ENCODE measurements at places on chromosomes 7 and 10.

DNA sequence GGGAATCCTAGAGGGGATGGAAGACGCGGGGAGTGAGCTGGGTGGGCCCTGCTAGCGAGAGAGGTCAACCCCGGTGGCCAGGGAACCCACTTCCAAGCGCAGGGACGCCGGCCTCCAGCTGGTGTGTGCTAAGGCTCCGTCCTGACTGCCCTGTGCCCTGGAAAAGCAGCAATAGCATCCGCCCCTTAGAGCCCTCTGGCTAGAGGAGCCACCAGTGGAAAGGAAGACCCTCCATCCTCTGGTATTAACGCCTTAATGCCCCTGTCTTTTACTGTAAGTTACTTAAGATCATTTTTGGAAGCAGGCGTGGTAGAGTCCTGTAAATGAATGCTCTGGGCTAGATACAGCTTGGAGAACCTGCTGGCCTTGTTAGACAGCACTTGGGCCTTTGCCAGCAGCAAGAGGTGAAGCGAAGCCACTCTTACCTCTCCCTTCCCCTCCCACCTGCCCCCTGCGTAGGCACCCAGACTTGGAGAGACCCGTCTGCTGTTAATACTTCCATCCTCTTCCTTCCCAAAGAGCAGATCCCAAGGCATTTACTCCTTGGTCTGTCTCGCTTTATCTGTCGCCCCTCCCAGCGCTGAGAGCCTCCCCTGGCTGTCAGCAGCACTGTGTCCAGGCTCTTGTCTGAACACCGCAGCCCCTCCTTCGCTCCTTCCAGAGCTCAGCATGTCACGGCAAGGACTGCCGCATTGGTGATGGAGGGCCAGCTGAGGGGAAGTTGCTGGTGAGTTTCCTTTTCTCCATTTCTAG lies 4.6 kb downstream of the REPIN1 start:
- no peak for DNase-seq

GRCh38 chr10:124696446-124697392 lies 47.5 kb downstream of the FAM53B start:
- no peak for DNase-seq

GRCh38 chr7:56062382-56062781 lies 1.7 kb upstream of the SUMF2 start:
- no peak for DNase-seq

GRCh38 chr7:44325811-44326241 lies 432 bp upstream of the CAMK2B start:
- no peak for DNase-seq

GRCh38 chr7:26156451-26157420 lies 4.7 kb downstream of the NFE2L3 start:
- peak; percentile 11 for DNase-seq

DNA sequence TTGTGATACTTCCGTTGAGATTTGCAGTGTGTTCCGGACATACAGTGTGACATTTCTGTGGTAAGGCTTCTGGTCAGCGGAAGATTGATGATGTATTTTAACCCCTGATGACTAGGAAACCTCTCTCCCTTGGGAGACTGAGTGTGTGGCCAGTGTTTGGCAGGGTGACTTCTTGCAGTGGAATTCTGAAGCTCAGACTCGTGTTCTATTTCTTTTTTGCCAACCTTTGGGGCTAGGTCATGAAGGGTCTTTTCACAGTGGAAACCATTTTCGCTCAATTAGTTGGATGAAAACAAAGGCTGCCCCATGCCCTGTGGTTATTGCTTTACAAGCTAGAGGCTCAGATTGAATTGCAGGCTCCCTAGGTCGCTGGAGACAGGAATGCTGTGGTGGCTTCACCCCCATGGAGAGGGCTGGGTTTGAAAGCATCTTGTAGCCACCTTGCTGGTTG lies 288.9 kb downstream of the BBS9 start:
- DNase-seq: no peak

DNA sequence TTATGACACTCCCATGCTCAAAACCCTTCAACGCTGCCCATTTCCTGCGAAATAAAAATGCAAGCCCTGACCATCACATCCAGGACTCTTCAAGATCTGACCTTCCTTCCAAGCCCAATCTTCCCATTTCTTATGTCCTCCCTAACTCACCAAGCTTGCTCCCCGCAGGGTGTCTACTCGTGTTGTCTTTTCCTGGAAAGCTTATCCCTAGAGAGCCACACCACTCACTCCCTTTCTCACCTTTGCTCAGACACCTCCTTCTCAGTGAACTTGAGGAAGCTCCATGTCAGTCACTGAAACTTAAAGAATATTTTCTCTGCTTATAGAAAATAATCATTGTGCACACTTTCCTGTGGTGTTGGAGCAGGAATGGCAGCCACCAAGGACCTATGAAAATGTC lies 54.4 kb upstream of the CACNB2 start:
- DNase-seq: no peak

GRCh38 chr10:48940958-48941357 lies 1.3 kb upstream of the LRRC18 start:
- no peak for DNase-seq

DNA sequence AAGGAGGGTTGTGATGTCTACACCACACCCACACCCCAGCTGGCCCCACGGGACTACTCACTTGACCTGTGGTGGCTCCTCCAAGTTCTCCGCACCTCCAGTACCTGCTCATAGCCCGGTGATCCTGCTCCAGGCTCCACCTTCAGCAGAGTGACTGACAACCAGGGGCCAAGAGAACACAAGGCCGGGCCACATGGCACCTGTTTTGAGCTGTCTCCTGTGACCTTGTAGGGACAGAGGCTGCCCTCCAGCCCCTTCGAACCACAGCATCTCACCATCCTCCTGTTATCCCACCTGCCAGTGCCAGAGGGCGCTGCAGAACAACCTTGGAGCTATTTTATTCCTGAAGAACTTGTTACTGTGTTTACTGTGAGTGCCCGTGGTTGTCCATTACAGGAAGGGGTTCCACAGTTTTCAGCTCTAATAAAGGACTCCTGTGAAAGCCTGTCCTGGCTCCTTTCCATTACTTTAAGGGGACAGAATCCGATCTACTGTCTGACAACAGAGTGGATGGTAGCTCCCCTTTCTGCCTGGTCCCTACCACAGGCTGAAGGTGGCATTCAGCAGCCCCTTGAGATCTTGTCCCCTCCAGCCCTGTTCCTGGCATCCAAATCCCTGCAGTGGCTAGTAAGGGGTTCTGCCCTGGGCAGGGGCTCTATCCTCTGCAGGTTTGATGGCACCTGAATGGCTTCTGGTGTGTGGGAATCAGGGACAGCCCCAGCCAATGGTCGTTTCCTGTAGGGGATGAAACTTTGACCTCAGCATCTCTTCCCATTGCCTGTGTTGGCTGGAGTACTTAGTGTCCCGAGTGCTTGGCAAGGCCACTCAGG lies 50.8 kb downstream of the C10orf120 start:
- DNase-seq: peak; percentile 30

GRCh38 chr7:100465702-100466311 lies 1.7 kb upstream of the SPACDR start:
- peak; percentile 65 for DNase-seq

- DNase-seq: no peak
Measured at GRCh38 chr10:30467651-30468338, 33.8 kb downstream of the MAP3K8 start.

DNA sequence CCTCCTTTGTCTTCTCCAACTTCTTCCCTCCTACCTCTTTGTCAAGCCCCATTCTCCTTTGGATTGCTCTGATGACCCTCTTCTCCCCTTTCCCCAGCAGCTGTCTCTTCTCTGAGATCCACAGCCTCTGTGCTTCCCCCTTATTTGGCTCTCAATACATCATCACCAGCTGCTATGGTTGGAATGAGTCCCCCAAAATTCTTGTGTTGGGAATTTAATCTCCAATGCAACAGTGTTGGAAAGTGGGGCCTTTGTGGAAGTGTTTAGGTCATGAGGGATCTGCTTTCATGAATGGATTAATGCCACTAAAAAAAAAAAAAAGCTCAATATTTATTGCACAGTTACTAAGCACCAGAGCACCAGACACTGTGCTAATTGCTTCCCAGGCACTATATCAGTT lies 39.2 kb upstream of the FRMD4A start:
- DNase-seq: no peak

DNA sequence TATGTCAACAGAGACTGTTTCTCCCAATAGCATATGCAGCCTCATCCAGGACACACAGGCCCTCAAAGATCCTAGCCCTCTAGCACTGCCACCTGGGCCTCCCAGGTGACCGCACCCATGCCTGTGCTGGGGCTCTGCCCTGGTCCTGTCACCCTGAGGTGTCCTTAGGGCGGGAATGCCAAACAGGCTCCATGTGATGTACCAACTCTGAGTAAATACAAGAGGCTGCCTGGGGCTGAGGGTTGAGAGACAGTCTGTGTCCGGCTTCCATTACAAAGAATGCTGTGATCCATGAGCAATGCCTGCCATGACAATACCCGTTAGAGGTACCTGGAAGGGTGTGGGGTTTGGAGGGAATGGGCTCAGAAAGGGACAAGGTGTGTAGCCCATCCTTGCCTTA lies 83.0 kb upstream of the KAT6B start:
- no peak for DNase-seq

GRCh38 chr7:2894118-2894940 lies 50.2 kb upstream of the GNA12 start:
- DNase-seq: no peak

DNA sequence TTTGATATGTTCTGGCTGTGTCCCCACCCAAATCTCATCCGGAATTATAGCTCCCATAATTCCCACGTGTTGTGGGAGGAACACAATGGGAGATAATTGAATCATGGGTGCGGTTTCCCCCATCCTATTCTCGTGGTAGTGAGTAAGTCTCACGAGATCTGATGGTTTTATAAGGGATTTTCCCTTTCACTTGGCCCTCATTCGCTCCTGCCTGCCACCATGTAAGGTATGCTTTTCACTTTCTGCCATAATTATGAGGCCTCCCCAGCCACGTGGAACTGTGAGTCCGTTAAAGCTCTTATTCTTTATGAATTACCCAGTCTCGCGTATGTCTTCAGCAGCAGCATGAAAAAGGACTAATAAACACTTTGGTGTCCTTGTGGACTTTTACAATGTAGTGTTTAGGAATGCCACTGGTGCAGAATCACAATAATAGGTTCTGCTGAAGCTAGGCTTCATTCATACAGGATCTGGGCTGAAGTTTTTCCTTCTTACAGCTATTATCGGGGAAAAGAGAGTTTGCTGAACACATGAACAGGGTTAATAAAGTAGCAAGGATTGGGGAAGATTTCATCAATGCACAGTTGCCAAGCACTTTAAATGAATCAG lies 74.3 kb downstream of the CPED1 start:
- DNase-seq: no peak

DNA sequence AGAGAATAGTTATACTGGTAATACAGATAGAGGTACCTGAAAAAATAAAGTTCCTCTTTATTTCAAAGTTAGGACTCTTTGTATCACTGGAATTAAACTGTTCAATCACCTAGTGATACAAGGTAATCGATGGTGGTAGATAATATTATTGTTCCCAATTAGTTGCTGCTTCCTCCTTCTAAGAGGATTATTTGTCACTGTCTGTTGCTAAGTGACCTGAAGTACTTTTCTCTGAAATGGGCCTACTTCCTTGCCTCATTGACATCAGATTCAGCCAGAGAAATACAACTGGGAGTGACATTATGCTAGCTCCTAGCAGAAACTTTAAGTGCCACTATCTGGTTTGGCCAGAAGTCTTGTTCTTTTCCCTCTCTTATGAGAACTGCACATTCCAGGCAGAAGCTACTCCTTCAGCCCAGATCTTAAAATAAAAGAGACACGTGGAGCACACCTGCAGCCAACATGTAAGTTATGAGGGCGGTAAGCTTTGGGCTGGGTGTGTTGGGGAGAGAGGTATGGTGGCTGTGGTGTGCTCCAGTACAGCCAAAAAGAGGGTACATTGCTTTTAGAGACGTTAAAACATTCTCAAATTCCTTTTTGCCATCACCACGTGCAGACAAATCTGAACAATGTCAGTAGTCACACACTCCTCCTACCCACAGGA lies 54.8 kb downstream of the MINDY3 start:
- no peak for DNase-seq

DNA sequence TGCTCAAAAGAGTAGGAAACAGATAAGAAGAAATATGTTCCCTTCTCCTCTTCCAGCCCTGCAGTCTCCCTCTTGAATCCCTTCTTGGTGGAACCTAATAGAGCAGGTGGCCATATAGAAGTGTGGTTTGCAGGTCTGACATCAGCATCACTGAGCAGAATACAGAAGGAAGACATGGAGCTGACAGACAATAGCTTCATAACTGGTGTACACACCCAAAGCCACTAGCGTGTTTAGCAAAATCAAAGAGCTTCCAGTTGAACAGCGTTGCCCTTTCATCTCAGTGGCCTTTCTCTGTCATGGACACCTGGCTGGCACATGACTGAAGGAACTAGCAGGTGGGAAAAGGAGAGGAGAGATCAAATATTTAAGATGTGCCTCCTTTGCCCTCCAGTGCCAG lies 245.5 kb downstream of the BAMBI start:
- DNase-seq: no peak

DNA sequence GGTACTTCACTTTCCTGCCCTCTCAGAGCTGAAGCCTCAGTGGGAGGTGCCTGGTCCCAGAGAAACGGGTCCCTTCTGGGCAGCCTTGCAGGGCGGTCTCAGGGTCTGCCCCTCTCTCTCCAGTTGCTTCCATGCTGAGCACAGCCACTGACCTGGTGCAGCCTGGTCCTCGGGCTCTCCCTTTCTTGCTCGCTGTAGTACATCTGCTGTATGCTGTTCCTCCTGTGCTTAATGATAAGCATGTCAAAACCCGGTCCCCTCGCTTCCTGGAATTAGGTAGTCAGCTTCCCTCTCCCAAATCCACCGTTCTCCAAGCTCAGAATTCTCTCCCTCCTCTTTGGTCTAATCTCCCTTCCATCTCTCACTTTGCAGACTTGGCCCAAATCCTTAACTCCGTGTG lies 11.0 kb upstream of the HPS1 start:
- DNase-seq: no peak

Data from A549 (cell line).